ENCODE measurements at places on chromosomes 5 and 9. TPM values are rescaled to one million over a fixed set of nuclear protein-coding genes. Genes with fewer than 3 reads are reported as not detected.

Gene HNRNPAB
- polyA plus RNA-seq = 179 TPM

- DNase-seq = peak; percentile 71
These were observed 1.9 kb downstream of the VLDLR start for GRCh38 chr9:2623288-2624050.

- no peak for DNase-seq
These were observed 178.4 kb downstream of the FANCC start for GRCh38 chr9:95139126-95139525.

GRCh38 chr9:94576131-94576530 lies 17.5 kb downstream of the FBP2 start:
- DNase-seq = no peak

- DNase-seq = no peak
These were observed 700 bp downstream of the CDO1 start for GRCh38 chr5:115815693-115816225.

GRCh38 chr9:129889941-129890717 lies 54.9 kb downstream of the USP20 start:
- DNase-seq = no peak

GRCh38 chr5:24854850-24855249 lies 210.1 kb upstream of the CDH10 start:
- no peak for DNase-seq

DNA sequence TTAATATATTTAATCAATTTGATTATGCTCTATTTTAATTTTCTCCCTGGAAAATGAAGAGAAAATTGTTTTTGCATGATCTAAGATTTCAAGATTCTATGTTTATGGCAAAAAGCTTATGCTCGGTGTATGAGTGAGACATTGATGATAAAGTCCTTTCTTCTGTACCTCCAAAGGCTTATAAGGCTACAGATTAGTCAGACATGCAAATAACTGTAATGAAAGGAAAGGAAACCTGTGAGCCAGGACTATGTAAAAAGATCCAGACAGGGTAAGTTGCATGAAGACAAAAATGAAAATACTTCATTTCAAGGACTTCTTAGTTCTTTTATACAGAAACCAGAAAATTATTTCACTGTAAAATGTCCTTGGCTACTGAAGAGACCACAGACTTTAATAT lies 52.2 kb upstream of the EDIL3 start:
- DNase-seq = no peak
